ENCODE measurements at places on chromosomes 5 and 9.
A peak's percentile ranks its signal among the peaks of the same experiment; 100 is the strongest.

- DNase-seq, result no peak
Observed at GRCh38 chr9:124788542-124789217, 11.7 kb downstream of the OLFML2A start.

DNA sequence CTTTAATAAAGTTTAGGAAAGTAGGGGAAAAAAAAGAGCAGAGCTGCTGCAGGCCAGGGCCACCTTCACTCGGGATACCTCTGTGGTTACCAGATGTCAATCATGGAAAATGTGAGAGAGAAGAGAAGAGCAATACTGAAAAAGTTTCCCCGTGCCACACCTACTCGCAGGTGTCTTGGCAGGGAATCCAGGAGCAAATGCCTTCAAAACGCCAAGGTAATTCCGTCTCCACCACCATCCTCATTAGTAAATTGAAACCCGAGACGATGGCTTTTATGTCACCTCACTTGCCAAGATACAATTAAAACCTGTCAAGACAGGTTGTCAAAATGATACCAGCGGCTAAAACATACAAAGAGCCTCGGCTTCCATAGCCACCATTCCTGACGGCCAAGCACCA is 49.7 kb downstream of the FAM81B start:
- no peak for DNase-seq

GRCh38 chr5:91562922-91563321 is 179.8 kb upstream of the ARRDC3 start:
- no peak for DNase-seq

- DNase-seq, result no peak
Observed at GRCh38 chr9:127330501-127330900, 65.9 kb downstream of the GARNL3 start.

- DNase-seq, result no peak
Observed at GRCh38 chr5:109907731-109908130, 218.0 kb downstream of the MAN2A1 start.

DNA sequence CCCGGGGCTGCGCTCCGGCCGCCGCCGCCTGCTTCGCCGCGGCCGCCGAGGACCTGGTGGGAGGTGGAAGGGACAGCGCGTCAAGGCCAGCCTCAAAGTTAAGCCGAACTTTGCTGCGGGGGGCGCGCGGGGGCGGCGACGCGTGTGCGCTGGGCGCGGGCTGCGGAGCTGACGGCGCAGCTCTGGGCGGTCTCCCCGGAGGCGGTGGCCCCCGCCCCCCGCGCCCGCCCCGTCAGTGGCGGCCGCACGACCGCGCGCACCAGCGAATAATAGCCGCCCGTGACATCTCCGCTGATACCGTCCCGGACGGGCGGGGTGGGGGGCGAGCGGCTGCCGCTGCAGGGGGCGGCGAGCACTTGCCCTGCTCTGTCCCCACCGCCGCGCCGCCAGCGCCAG is 579 bp upstream of the FAM78A start:
- DNase-seq, result peak; percentile 53

DNA sequence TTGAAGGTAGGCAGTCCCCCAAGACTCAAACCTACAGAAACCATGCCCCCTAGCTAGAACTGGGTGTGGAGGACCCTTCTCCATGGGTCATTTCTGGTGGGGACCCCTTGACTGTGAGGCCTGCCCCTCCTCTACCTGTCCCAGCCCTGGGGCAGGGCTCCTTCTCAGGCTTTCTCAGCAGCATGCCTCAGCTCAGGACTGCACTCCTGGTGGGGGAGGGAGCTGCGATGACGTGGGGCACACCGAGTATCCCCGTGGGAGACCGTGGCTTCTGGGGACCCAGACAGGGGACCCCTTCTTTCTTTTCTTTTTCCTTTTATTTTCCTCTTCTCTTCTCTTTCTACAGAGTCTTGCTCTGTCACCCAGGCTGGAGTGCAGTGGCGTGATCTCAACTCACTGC is 27.0 kb upstream of the PITX1 start:
- DNase-seq, result no peak

GRCh38 chr9:121651008-121651294 is 483 bp upstream of the DAB2IP start:
- no peak for DNase-seq

DNA sequence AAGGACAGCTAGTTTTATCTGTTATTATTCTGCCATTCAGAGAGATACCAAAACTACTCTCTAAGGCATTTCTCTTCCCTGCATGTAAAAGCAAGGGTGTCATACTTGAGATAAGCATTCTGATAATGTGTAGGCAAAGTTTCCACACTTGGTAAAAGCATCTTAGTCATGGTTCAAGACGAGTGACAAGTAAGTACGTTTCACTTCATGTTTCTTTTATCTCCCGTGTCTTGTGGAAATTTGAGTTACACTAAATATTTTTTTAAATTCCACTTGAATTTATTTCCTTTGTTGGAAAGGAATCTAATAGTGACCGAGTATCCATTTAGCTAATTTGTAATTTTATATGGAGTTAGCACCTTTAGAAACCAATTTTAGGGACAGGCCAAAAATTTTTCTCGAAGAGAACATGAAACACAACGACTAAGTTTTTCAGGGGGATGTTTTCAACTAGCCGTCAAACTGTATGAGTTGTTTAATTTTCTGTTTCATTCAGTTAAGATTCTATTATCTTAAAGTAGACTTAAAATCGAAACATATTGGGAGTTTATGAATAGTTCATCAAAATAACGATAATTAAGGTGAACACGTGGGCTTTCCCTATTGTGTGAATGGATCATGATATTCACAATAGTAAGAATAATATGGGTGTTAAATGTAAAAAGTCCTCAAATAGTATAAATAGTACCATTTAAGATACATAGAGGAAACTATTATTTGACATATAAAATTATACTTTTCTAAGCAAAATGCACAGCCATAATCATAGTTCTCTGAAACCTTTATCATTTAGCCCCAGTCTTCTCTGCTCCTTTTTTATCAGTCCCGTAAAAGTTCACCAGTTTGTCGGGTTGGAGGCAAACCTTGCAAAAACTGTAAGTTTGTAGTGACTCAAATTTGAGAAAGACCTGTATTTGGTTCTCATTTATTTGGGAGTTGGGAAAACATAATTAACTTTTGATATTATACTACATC is 1.6 kb downstream of the RFESD start:
- DNase-seq, result no peak

DNA sequence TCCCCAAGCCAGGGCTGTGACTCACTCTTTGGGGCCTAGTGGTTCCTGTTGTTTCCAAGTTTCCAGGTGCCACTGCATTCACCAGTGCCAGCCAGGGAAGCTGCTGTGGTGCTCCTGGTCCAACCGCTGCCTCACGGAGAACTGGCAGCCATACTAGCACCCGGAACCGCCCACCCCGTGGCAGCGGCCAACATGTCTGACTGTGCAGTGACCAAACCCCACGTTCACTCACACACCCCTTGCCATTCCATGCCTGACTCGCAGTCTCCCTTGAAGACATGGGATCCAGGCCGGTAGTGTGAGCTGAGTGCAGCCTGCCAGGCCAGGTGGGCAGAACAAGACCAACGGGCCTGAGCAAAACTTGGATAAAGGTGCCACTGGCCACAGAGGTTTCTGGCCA is 845.0 kb upstream of the DMAC1 start:
- no peak for DNase-seq

DNA sequence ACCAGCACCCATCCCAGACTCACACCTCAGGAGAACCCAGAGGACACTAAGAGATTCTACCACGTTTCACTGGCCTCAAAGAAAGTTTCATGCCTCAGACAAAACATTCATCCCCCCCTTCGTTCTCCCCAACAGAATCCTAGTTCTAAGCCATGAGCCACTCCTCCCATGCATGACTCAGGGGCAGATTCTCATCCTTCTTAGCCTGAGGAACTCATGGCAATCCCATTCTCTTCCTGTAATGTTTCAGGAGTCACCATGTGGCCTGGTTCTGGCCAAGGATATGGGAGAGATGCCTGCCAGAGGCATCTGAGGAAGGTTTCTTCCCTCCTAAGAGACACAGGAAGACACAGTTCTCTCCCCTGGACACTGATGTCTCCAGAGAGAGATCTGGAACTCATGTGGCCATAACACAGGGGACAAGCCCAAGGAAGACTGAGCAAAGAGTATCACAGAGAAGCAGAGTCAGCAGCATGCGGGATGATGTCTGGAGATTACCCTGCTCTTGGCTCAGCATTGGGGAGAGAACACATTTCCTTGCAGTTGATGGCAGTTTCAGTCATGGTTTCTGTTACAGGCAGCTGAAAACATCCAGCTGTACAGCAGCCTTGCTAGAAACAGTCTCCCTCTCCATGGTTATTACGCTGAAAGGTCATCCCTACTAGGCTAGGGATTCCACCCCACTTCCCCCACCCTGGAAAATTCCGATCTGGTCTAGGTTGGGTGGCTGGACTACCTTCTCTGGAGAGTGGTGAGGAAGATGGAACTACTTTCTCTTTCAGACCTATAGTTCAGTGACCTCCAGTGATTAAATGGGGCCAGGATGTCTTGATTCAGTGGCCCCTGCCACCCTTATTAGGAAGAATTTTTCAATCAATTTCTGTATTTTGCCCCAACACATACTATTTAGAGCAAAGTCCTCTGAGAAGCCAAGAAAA is 115.4 kb downstream of the ZNF608 start:
- no peak for DNase-seq

DNA sequence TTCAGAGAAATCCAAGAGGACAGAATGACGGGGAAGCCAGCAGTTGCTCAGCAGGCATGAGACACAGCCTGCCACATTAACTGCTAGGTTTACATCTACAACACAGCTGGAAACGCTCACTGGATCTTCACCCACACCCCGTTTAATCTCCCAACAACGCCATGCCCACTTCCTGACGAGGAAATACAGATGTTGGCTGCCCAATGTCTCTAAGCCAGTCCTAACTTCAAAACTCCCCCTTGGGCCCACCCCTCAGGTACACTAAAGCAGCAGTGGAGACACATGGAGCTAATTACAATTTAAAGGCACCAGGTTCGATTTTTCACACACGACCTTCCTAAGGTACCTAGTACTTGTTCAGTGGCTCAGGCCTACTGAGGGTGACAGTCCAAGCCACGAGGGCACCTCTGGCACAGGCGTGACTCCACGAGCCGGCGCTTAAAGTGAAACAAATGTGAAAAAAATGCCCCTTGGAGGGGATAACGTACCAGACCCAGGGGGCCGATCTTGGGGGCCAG is 904 bp downstream of the RPL12 start:
- no peak for DNase-seq

DNA sequence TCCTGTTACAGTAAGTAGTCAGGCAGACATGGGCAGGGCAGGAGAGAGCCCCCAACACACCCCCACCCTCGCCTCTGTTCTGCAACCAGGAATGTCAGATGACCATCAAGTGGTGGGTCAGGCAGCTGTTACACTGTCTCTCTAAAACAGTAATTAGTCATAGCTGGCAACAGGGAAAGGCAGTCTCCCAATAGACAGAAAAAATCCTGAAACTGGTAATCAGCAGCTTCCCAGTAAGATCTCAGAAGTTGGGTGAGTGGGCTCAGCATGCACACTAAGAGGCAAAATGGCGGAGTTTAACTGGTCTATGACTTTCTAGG is 90.2 kb downstream of the C5orf15 start:
- DNase-seq, result no peak

- no peak for DNase-seq
Observed at GRCh38 chr5:68382640-68383039, 167.1 kb downstream of the PIK3R1 start.

DNA sequence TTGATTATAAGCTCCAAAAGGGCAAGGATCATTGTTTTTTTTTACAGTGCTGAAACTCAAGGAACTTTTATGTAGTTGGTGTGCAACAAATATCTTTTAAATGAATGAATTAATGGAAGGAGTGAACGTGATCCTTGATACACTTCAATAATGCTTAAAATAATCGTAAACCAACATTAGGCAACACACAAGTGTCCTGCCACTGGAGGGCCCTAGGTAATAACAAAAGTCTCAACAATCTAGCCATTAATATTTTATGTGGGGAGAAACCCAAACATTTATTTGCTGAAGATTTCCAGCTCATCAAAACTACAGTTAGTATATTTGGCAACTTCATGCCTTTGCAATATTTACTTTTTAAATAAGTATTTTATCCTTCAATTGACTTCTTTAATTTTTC is 309.0 kb upstream of the FBXL7 start:
- no peak for DNase-seq

Measured in stimulated activated CD8-positive, alpha-beta memory T cell treated with anti-CD3 and anti-CD28 coated beads, Interleukin-4, amount 100 ng/mL, for 48 hours (primary cell).